ENCODE measurements at places on chromosomes 2 and 18.
A peak's percentile ranks its signal among the peaks of the same experiment; 100 is the strongest.

DNA sequence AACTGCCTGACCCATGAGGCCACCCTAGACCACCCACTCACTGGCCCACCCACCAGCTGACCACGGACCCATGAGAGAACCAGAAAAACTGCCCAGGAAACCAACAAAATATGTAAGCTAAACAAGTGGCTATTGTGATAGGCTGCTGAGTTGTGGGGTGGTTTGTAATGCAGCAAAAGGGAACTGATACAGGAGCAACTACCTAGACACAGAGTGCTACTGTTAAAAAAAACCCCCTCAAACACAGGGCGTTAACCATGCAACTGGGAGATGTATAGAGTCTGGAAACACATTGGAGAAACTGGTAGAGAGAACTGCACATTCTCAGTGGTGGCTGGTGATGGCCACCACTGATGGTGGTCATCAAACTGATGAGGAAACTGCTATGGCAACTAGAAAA lies 206.3 kb upstream of the GYPC start:
- no peak for DNase-seq

DNA sequence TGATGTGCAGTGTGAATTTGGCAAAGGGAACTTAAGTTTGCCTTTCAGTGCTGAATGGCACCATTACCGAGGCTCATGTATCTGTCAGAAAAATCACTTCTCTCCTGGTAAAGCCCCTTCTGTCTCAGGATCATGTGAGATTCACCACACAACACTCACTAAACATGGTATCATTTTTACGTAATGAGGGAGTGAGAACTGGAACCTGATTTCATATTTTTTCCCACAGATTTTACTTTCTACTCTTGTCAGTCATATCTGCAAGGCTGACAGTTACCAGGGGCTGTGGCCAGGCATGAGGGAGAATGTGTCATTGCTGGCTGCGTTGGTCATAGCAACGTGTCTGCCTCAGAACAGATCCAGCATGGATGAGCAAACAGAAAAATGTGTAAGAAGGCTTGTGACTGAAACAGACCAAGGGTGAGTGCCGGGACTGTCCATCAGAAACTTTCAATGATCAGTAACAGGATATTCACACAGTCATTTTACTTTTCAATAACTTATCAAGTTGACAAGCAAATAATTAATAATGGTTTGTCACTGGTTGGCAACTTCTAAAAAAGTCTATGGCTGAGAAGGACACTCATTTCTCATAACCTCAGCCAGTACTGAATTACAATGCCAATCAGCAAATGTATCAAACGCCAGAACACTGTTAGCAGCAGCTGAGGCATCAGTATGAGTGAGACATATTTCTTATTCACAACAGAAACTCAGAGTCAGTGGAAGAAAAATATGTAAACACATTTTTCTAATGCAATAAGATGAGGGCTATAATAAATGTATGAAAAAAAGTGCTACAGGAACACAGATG lies 100.5 kb downstream of the CDC42EP3 start:
- peak; percentile 77 for DNase-seq

GRCh38 chr18:76885001-76885400 lies 62.6 kb downstream of the ZNF236 start:
- no peak for DNase-seq

DNA sequence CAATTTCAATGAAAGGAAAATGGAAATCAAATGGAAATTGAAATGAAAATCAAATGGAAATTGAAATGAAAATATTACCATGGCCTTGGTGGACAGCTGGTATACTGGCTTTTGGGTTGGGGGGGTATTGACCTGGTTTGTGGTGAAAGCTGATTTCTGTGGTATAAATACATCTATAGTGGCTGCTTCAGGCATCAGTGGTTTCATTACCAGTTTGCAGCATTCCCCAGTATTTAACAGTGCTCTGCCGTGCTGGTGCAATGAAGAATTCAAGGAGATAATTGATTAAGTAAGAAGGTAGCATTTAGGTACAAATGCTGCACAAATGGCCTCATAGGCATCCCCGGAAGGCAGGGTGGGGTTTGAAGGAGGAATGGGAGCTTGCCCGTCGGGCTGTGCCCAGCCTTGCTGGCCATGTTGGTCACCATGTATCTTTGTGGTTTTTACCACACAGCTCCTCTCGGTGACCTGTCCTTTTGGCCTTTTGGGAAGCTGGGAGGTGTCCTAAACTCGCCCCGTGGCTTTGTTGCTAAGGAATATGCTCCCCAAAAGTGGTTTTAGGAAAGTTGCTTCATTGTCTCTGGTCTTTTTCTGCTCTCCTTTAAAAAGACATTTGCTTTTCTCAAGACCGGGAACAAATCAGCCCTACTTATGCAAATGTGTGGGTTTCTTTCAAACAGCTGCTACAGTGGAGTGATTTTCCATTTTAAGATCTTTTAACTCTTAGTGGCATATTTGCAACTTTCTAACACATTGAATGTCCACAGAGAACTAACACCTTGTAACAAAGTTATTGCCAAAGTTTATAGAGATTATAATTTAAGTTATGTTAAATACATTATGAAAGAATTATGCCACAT lies 28.6 kb downstream of the SNTG2 start:
- no peak for DNase-seq

- no peak for DNase-seq
Measured at GRCh38 chr2:106176446-106177099, 17.5 kb downstream of the UXS1 start.

- DNase-seq: no peak
Measured at GRCh38 chr2:105821428-105822125, 76.9 kb downstream of the NCK2 start.

GRCh38 chr18:36389027-36389426 lies 91.5 kb downstream of the FHOD3 start:
- no peak for DNase-seq

- DNase-seq: no peak
Measured at GRCh38 chr2:196441527-196441926, 198.0 kb upstream of the CCDC150 start.

GRCh38 chr2:207409517-207409916 lies 120.2 kb upstream of the CREB1 start:
- DNase-seq: no peak

DNA sequence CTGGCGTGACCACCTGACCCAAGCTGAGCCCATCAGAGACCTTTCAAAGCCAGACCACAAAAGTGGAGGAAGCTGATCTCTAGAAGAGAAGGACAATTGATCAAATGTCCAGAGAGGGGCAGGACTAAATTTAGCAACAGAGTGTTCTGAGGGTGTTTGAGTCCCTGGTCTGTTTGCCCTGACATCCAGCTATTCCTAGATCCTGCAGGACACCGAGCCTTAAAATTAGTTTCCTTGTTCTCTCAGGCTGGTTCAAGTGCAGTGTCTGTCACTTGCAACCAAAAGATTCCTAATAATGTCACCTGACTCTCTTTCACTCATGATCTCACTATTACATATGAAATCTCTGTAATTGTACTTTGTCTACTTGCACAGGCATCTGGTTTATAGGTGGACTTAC lies 33.0 kb upstream of the NPAS2 start:
- no peak for DNase-seq

- peak; percentile 45 for DNase-seq
Measured at GRCh38 chr2:190853531-190854383, 26.9 kb upstream of the GLS start.

DNA sequence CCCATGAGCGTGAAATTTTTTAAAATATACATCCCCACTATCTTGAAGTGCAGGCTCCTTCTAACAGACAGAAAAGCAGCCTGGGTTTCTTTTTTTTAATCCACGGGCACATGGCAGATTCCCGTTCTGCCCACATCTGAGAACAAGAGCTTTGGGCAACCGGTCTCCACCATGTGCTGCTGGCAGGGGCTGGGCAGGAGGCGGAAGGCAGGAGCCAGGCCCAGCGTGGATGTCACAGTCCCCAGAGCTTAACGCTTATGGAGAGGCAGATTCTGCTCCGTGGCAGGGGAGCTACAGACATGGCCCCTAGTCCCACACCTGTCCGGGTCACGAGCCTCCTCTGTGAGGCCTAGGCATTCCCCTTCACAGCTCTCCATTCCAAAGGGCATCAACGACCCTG lies 503.0 kb upstream of the MYT1L start:
- DNase-seq: no peak

DNA sequence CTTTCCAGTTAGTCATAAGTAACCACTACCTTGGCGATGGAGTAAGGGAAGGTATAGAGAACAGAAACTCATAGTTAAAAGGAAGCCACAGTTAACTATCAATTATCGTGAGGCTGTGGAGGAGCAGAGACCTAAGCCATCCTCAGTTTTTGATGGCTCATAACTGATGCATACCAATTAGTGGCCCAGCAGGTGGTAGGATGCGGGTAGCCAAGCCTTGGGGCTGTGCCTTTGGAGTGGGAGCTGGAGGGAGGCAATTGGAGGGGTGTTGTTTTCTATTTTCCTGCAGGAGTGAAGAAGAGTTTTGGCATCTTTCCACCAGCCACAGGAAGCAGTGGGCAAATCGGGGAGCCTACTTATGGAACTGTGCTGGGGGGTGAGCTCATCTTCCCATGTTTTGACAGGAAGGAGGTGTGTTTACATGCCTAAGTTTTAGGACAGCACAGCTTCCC lies 194.8 kb downstream of the TPGS2 start:
- no peak for DNase-seq

- no peak for DNase-seq
Measured at GRCh38 chr18:7890075-7890474, 323.0 kb downstream of the PTPRM start.

DNA sequence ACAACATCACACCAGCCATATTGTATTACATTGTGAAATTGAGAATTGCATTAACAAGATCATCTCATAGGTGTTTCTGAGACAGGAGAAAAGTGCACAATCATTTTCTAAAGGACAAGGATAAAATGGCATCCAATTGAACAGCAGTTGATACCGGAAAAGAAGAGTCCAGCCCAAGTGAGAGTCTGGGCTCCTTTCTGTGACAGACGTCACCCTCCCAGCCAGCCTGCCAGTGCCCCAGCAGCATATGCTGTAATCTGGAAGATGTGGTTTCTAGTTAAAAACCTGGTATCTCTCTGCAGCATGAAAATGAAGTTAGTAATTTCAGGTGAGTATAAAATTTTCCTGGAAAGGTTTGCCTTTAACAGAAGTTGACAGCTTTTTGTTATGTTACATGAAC lies 1531.7 kb upstream of the PIK3C3 start:
- DNase-seq: no peak

DNA sequence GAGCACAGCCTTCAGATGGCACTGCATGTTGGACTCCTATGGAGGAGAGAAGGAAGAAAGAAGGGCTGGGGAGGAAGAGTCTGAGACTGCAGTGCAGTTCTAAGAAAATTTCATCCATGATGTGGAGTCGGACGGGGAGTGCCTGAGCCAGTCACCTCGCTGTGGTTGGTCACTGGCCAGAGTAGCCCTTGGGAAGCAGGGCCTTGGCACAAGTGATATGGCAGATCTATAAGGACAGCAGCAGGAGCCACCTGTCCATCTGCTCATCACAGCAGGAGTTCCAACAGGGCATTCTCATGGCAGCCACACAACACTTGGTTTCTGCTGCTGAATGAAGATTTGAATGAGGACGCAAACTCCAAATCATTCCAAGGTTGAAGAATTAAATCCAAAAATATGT lies 314.8 kb downstream of the CYP26B1 start:
- no peak for DNase-seq

DNA sequence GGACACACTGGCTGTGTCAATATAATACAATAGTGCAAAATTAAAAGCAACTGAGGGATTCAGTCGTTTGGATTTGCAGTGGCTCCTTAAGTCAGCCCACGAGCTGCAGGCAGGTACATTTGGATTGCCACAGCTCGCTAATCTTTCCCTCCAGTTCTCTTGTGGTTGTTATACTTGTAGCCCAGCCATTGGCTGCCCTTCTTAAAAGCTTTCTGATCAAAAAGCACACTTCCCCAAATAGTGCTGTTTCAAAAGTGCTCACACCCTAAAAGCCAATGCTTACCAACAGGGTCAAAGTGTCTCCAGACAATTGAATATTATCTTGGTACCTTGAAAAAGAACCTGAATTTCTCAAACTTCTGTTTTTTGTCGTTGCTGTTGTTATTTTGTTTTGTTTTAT lies 404.7 kb upstream of the FAM98A start:
- DNase-seq: no peak

DNA sequence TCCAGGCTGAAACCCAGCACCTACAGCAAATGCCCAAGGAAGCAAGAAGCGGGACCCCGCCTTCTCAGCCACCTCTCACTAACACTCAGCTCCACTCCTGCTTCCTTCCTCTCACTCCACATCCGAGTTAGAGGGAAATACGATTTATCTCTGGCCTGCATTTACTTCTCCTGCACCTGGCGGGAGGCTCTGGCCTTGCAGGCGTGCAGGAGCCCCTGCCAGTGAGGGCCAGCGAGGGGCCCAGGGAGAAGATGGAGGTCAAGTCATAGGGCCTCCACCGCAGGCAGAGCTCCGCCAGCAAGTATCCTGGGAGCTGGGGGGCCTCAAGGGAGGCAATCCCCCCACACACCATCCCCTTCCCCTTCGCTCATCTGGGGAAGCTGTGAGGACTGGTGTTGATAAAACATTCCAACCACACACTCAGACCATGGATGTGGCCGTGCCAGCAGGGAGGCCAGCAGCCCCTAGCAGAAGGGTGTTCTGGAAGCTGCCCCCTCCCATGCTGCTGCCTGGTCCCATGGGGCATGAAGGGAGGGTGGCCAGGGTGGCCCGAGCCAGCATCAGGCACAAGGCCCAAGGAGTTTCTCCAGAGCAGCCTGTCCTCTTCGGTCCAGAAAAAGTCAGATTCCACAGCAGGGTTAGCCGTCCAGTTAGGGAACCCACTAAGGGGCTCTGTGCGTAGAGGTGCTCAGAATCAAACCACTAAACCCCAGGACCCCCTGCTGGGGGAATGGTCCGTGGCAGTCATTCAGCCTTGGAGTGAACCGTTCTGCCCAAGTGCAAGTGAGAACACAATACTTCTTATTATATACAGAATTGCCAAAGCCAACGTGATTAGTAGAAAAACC lies 91.2 kb downstream of the HDAC4 start:
- no peak for DNase-seq

DNA sequence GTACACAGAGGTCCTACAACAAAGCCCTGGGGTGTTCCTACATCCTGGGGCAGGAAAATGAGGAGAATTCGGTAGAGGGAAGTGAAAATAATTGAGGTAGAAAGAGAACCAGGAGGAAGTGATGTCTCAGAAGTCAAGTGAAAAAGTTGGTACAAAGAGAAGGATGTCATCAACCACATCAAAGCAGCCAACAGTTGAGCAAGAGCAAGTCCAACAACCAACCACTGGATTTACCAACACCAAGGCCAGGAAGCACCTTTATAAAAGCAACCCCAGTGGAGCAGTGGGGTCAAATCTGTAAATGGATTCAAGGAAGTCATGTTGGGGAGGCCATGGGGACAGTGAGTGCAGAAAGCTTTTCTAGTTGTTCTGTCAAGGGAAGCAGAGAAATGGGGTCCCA lies 360.4 kb downstream of the ZNF516 start:
- DNase-seq: no peak

- no peak for DNase-seq
Measured at GRCh38 chr2:121233486-121234110, 51.4 kb downstream of the TFCP2L1 start.

GRCh38 chr2:30776831-30777635 lies 30.2 kb downstream of the CAPN13 start:
- no peak for DNase-seq

- DNase-seq: no peak
Measured at GRCh38 chr2:6171294-6171693, 479.1 kb downstream of the SOX11 start.

- no peak for DNase-seq
Measured at GRCh38 chr2:217775920-217776503, 226.8 kb downstream of the TNS1 start.

All from fibroblast of pulmonary artery (primary cell).